ENCODE measurements at places on chromosomes 7 and 10. TPM values are rescaled to one million over a fixed set of nuclear protein-coding genes. Genes with fewer than 3 reads are reported as not detected.

BTBD16 gene
- total RNA-seq = not detected

DNA sequence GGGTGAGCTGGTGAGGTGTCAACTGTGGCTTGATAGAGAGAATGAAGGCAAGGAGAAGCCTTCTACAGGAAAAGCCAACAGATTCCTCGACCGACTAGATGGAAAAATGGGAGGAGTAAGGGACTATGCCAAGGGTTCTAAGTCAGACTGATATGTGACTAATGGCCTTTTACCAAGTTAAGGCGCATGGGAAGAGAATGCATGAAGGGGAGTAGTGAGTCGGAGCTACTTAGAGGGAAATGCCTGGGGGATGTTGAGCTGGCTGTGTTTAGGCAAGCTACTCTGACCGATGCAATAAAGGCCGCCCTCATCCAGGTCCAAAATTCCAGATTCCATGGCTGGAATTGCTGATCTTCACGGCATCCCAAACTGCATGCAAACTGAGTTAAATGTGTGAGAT lies 48.2 kb downstream of the APBB1IP start:
- no peaks in the 10 kb centered on the region for H3K27me3 ChIP-seq
- peak overlapping the region; percentile 63 for H3K4me3 ChIP-seq
- H3K4me1 ChIP-seq = peaks cover 61% of the 10 kb centered on the region
- peaks cover 25% of the 10 kb centered on the region for H3K36me3 ChIP-seq
- H3K27ac ChIP-seq = peak overlapping the region; percentile 94
- DNase-seq = no peak

TSPAN12 gene
- not detected for total RNA-seq

MKX gene
- total RNA-seq = 0.58 TPM

NPSR1 gene
- total RNA-seq = not detected

UTF1 gene
- not detected for total RNA-seq

GRCh38 chr7:139913021-139913844 lies 84.2 kb downstream of the TBXAS1 start:
- no peak overlapping the region for H3K4me3 ChIP-seq
- H3K27ac ChIP-seq = no peak overlapping the region

GRCh38 chr7:108311446-108312168 lies 144.6 kb downstream of the NRCAM start:
- peaks cover 2% of the 10 kb centered on the region for H3K36me3 ChIP-seq
- peaks cover 43% of the 10 kb centered on the region for H3K4me1 ChIP-seq
- H3K27ac ChIP-seq = peak overlapping the region; percentile 87
- no peak overlapping the region for H3K4me3 ChIP-seq

NUTM2E gene
- total RNA-seq = not detected

- DNase-seq = no peak
- no peaks in the 10 kb centered on the region for H3K4me1 ChIP-seq
- H3K36me3 ChIP-seq = no peaks in the 10 kb centered on the region
- H3K27ac ChIP-seq = no peak overlapping the region
- H3K27me3 ChIP-seq = no peaks in the 10 kb centered on the region
- no peak overlapping the region for H3K4me3 ChIP-seq
Observed at GRCh38 chr7:48899932-48900331, 24.4 kb upstream of the CDC14C start.

GRCh38 chr7:116585967-116586366 lies 61.1 kb downstream of the CAV1 start:
- H3K36me3 ChIP-seq = peaks cover 3% of the 10 kb centered on the region
- no peak overlapping the region for H3K27ac ChIP-seq
- no peak overlapping the region for H3K4me3 ChIP-seq
- H3K4me1 ChIP-seq = peaks cover 48% of the 10 kb centered on the region

- no peaks in the 10 kb centered on the region for H3K4me1 ChIP-seq
- no peaks in the 10 kb centered on the region for H3K36me3 ChIP-seq
Observed at GRCh38 chr7:69791739-69792138, 193.5 kb downstream of the AUTS2 start.

- H3K27me3 ChIP-seq = no peaks in the 10 kb centered on the region
- peak overlapping the region; percentile 40 for H3K27ac ChIP-seq
- H3K36me3 ChIP-seq = peaks cover 24% of the 10 kb centered on the region
- peaks cover 63% of the 10 kb centered on the region for H3K4me1 ChIP-seq
- DNase-seq = peak; percentile 53
- peak overlapping the region; percentile 43 for H3K4me3 ChIP-seq
Observed at GRCh38 chr10:59864141-59864962, 42.0 kb downstream of the CCDC6 start.

DNA sequence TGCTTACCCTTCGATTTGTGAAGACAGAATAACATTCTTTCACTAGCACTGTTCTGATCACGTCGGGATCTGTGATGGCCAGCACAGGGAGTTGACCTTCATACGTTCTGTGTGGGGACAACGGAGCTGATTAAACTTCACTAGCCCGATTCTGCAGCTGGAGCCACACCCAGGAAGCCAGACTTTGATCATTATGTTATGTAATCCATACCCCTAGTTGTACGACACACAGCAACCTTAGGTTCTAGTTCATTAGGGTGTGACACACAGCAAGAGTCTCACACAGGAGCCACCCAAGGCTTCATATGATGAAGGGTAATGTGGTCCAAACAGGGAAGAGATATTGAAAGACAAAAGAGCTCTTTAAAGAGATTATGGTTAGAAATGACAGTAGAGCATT lies 7.2 kb downstream of the CYP3A5 start:
- DNase-seq = no peak
- H3K27ac ChIP-seq = no peak overlapping the region
- peaks cover 6% of the 10 kb centered on the region for H3K36me3 ChIP-seq
- no peak overlapping the region for H3K4me3 ChIP-seq

- no peak overlapping the region for H3K27ac ChIP-seq
- peaks cover 6% of the 10 kb centered on the region for H3K4me1 ChIP-seq
- DNase-seq = peak; percentile 22
- peaks cover 49% of the 10 kb centered on the region for H3K27me3 ChIP-seq
- no peak overlapping the region for H3K4me3 ChIP-seq
Observed at GRCh38 chr10:132096223-132096622, 30.5 kb downstream of the JAKMIP3 start.

All from activated naive CD8-positive, alpha-beta T cell treated with anti-CD3 and anti-CD28 coated beads for 36 hours (primary cell).